ENCODE measurements at places on chromosomes 7 and 10.

DNA sequence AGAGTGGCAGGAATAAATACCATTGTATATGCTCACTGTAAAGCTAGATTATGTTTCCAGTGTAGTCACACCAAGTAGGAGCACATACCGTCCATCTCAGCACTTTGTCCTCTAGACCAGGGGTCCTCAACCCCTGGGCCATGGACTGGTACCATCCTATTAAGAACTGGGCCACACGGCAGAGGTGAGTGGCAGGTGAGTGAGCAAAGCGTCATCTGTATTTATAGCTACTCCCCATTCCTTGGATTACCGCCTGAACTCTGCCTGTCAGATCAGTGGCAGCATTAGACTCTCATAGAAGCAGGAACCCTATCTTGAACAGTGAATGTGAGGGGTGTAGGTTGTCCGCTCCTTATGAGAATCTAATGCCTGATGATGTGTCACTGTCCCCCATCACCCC is 735.3 kb downstream of the MAGI2 start:
- no peak for DNase-seq

GRCh38 chr10:35611750-35612149 is 6.6 kb downstream of the GJD4 start:
- DNase-seq: no peak

DNA sequence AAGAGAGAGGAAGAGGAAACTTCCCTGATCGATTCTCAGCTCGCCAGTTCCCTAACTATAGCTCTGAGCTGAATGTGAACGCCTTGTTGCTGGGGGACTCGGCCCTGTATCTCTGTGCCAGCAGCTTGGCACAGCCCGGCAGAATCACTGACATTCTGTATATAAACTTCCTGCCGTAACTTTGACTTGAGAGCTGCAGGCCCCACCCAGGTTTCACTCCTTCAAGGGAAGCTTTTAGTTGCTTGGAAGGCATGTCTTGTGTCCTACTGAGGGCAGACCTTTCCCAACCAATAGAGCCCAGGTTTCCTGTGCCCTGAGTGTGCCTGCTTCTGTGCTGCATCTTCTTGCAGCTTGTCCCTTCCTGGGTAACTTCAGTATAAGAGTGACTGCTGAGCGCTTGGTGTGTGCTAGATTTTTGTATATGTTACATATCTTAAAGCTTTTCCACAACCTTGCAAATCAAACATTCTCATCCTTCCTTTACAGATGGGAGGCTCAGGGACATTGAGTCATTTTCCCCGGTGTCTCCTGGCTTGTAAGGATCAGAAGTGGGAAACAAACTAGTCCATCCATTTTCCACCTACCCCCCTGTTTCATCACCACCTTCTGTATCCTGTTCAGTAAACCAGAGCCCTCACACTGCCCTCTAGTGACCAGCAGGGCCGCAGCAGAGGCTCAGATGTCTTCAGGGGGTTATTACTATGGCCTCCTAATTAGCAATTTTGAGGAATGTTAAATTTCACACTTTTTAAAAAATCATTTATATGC is 225.2 kb upstream of the PRSS58 start:
- peak; percentile 17 for DNase-seq

DNA sequence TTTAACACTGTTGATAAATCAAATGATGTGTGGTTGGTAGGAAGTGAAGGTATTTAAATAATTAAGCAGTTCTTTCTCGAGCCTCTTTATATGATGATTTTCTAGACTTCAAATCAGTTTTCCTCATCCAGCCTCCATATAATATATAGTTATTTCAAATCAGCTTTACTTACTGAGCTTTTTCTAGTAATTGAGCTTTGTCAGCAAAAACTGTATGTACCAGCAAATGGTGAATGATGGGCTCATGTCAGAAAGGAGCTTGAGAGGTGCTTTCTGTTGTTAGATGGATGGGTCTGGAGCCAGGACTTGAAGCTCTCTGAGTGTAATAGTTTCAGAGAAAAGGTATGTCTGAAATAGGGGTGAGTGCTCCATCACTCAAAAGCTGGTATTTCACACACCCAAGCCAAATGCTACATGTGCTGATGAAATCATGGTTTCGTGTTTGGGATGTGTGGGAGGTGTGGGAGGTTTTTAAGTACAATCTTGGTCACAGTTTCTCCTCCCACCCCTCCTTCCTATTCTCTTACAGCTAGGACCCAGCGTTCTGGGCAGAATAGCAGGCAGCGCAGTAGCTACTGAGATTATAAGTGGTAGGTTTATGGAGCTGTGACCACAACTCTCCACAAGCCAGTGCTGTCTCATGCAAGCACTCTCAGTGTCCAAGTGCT is 55.8 kb downstream of the LRMDA start:
- DNase-seq: no peak

DNA sequence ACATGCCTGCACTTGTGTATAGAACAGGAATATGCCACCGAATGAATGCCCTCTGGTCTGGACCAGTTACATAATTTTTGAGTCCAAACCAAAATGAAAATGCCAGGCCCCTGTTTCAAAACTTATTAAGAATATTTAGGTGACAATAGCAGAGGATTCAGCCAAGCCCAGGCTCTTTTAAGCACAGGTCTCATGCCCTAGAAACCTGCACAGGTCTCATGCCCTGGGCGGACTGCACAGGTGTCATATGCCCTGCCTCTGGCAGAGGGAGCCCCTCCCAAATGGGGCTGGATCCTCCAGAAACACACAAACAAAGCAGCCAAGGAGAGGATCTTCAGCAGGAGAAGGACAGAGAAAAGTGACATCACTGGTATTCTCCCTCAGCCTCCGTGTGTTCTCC is 605.4 kb upstream of the NRP1 start:
- DNase-seq: no peak

- no peak for DNase-seq
Observed at GRCh38 chr7:46932676-46933424, 649.1 kb downstream of the TNS3 start.

DNA sequence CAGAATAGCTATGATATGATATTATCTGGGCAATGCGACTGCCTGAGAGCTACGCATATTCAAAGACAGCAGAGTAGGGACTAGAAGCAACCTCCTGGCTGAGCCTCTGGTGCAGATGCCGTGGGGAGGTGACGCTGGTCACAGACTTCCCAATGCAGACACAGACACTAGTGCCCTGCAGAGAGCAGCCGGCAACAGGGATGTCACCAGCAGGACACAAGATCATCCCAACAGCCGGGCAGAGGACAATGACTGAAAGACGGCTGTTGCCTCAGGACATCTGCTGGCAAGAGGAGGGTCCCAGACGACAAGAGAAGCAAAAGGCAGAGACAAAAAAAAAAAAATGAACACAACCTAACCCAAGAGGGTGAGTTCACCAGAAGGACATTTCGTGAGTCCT is 104.6 kb downstream of the CALN1 start:
- no peak for DNase-seq

- DNase-seq: no peak
Observed at GRCh38 chr7:135509589-135509838, 388 bp downstream of the CNOT4 start.

- DNase-seq: no peak
Observed at GRCh38 chr10:127017541-127018297, 112.5 kb downstream of the DOCK1 start.

GRCh38 chr10:96699613-96700012 is 20.7 kb downstream of the PIK3AP1 start:
- DNase-seq: no peak

DNA sequence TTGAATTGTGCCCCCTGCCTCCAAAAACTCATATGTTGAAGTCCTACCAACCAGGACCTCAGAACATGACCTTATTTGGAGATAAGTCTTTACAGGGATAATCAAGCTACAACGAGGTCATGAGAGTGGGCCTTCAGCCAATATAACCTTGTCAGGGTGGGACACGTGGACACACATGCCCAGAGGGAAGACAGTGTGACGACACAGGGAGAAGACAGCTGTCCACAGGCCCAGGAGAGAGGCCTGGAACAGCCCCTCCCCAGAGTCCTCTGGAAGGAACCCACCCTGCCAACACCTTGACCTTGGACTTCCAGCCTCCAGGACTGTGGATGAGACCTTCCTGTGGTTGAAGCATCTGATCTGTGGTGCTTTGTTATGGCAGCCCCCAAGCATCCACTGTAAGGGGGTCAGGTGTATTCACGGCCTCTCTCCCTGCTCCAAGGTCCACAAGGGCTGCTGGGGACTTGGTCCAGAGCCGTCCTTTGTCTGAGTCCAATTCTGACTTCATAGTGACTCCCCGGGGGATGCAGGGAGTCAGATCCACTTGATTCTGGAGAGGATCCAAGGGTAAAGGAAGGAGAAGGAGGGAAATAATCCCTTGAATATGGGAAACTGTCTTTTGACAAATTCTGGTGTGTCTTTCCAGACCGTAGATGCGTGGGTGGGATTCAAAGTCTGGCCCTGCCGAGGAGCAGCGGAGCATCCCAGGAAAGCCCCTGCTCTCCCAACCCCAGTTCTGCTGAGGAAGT is 7.0 kb downstream of the CALML3 start:
- no peak for DNase-seq

DNA sequence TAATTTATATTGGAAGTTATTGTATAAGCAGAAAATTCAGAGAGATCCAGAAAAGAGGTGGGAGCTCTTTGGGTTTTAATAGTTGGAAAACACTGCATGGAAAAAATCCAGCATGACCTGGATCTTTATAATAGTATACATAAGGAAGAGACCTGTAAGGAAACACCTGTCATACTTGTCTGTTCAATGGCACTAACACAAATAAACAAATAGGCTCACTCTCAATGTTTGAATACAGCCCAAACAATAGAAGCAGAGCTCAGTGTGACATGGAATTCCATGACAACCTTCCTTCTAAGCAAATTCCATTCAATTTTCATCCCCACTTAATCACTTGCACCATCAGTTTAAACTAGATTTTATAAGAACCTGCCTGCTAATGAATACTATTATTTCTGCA is 31.7 kb downstream of the CISD1 start:
- DNase-seq: no peak

DNA sequence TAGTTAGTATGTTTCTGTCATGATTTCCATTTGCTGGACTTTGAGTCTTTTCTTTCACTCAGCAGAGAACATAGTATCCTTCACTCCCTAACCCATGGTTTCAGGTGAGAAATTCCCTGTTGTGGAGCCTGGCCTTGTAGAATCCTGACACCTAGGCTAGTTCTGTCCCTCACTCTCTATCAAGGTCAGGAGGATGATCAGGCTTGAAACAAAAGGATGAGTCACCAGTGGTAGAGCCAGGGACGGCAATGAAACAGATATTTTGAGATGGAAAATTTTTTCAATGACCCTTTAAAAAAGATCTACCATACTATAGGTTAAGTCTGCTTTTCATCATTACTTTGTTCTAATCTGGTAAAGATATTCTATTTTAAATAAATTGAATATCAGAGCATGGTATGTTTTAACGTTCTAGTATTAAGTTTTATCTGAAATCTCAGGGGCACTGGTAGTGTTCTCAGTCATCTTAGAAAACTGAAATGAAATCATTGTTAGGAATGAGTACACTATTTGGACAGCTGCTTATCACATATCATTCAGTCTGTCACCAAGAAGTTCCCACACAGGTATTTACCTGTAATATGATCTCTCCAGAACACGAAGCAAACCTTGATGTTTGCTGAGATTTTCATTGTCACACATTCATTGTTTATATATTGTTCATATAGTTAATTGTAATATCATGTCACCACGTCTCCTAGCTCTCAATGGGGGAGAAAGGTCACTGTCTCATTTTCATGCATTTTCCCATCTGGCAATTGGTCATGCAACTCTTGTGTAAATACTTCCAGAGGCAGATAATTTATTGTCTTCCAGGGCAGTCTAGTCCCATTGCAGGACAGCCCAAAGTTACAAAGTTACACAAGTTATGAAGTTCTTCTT is 299.9 kb upstream of the LRRTM3 start:
- no peak for DNase-seq

DNA sequence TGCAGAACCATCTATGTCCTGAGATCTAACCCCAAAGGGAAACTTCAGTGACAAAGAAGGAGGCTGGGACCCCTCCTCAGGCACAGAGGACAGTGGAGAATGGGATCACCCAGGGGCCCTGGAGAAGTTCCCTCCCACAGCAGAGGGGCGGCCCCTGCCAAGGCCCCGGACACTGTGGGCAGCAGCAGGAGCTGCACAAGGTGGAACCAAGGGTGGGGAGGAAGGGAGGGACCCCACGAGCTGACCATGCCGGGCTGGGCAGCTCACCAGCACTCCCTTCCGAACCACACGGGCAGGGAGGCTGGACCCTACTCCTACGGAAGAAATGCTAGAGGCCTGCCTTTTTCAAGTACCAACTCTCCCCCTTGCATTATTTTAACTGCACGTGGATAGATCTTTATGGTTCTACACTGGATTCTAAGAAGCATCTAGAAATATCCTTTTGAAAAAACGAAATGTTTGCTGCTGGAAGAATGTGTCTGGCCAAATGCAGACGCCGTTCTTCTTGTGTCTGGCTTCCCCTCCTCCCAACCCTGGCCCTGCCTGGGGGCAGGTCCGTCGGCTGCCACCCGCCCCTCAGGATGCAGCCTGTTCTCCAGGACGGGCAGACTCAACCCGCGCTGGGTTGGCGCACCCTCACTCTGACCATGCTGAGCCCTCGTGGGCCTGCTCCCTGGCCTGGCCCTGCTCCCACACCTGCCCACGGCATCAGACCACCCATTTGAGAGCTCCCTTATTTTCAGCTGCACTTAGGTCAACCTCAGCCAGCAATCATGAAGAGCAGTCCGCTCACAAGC is 193.9 kb downstream of the TCERG1L start:
- DNase-seq: no peak

- no peak for DNase-seq
Observed at GRCh38 chr7:79876848-79877252, 257.8 kb upstream of the GNAI1 start.

GRCh38 chr10:131561897-131562296 is 250.4 kb upstream of the TCERG1L start:
- DNase-seq: no peak

- DNase-seq: no peak
Observed at GRCh38 chr10:79052291-79053080, 16.3 kb upstream of the ZMIZ1 start.

- no peak for DNase-seq
Observed at GRCh38 chr10:132607491-132607890, 69.9 kb downstream of the INPP5A start.

All from stimulated activated CD8-positive, alpha-beta memory T cell treated with anti-CD3 and anti-CD28 coated beads, Interleukin-7, amount 100 ng/mL, for 4 hours (primary cell).